Cardiac muscle cell (in vitro differentiated cells and primary cell): ENCODE measurements at places on chromosomes 7 and 10. TPM values are rescaled to one million over a fixed set of nuclear protein-coding genes. Genes with fewer than 3 reads are reported as not detected.

DNA sequence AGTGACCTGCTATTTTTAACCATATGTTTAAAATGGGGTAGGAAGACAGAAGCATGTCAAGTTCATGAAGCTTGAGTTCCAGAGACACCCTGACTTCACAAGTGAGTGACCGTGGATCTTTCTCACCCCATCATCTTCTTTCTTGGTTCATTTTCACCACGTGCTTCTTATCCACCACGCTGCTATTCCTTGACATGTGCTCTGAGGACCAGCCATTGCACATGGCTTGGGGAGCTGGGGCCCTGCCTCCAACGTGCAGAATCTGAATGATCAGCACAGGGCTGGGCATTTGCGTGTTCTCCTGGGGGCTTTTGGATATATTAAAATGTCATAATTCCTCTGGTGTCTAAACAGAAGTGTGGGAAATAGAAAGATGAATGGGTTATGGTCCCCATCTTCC lies 25.0 kb upstream of the GTPBP4 start:
- DNase-seq, result no peak

The SYT15B gene
- 0.04 TPM in 1 of 2 replicates, not detected in the other for total RNA-seq

GRCh38 chr7:47991741-47992311 lies 12.4 kb upstream of the HUS1 start:
- DNase-seq, result peak; percentile 86

The KIAA1549 gene
- 8.8 and 13.6 TPM in 2 replicates for total RNA-seq

DNA sequence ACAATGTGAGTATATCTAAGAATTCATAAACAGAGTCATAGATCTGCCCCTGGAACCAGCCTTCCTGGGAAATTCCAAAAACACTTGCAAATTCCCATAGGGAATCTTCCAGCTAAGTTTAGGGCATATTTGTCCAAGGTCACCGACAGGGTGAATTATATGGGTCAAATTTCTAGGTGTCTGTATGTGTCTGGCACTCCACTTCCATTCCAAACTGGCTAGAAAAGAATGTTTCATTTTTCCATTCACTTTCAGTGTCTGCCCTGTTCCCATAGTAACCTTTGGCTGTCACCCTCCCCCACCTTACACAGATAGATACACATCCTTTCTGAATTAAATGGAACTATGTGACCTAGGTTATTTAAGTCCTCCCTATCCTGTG lies 230.9 kb downstream of the CREB5 start:
- no peak for DNase-seq

DNA sequence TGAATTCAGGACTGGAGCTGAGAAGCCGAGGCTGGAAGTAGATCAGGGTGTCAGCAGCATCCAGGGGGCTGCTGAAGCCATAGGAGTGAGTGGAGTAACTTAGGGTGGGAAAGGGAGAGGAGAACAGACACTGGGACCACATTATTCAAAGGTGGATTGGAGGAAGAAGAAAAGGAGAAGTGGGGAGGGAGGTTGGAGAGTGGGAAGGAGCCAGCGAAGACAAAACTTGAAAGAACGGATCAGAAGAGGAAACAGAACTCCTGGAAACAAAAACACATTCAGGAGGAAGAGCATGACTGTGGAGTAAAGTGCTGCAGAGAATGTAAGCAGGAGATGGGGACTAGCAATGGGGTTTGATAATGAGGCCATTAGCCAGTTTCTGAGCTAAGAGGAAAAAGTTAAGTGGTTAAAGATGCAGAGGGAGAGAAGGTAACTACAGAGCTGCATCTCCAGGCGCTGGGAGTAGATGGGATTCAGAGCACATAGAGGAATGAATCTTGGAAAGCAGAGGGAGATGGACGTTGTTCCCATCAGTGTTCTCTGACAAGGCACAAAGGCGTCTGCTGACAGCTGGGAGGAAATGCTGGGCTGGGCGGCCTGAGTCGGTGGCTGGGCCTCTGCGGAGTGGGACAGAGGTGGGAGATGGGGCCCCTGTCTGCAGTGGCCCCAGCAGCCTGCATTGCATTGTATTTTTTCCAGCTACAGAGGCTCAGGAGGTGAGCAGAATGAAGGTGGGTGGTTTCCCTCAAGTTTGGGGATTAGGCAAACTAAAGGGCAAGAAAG lies 63.1 kb upstream of the LEP start:
- no peak for DNase-seq

DNA sequence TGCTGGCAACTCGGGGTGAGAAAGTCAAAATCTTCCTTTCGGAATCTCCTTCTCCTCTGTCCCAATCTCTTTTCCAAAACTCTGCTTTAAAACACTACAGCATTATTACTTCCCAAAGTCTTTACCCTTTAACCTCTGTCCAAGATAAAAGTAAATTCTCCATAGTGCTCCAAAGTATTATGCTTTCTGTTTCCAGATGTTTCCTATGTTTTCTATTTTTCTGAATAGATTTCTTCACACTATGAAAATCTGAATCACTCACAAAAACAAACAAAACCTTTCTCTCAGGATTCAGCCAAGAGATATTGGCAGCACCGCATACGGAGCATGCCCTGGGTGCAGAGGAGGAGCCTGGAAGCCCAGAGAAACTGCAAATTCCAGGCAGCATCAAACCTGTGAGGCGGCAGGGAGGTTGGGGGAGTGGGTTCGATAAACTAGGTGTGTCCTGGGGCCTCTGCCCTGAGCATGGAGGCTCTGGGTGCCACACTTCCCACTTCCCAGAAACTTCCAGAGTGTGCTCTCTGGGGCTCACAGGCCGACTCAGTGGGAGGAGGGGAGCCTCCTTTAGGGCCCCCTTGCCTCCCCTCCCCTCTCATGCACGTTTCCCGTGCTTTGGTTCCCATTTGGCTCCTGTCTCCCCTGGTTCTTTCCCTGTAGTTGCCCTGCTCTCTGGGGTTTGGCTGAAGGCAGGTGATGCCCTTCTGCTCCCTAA lies 35.6 kb downstream of the VIPR2 start:
- no peak for DNase-seq

The TYW1B gene
- total RNA-seq, result 2.4 and 2.9 TPM in 2 replicates

- peak; percentile 18 for DNase-seq
Measured at GRCh38 chr7:158684329-158684728, 20.3 kb downstream of the NCAPG2 start.

DNA sequence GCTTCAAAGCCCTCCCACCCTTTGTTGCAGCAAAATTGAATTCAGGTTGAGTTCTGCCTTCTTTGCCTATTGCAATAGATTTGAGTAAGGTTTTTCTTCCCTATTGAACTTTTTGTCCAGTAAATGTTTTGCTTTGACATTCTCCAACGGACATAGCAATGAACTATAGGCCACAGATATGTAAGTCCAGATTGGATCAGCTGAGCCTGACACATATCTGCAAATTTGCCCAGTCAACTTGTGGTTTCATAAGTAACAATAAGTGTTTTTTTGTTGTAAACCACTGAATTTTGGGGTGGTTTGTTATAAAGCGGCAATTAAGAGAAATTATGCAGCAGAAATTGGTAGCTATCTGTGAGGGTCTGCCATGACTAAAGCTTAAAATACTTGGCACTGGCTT lies 332.1 kb upstream of the SORCS1 start:
- DNase-seq, result no peak

- no peak for DNase-seq
Measured at GRCh38 chr7:58087536-58088190, 637.7 kb downstream of the ZNF716 start.

GRCh38 chr7:121235201-121235600 lies 93.6 kb upstream of the WNT16 start:
- DNase-seq, result peak; percentile 10

GRCh38 chr10:86393862-86394455 lies 27.4 kb upstream of the GRID1 start:
- no peak for DNase-seq

DNA sequence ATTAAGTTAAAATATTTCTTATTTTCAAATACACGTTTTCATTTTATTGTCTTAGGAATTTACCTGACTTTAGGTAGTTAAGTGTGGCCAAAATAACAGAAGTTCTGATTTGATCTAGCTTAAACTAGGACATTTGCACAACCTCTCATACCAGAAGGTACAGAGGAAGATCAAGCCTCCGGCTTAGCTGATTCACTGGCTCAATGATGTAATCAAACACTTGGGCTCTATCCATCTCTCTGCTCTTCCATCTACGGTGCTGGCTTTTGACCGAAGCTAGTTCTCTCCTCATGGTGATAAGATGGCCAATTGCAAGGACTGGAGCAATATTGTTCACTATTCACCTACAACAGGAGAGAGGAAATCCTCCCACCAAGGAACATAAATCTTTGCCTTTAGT lies 12.2 kb upstream of the HYCC1 start:
- peak; percentile 51 for DNase-seq

DNA sequence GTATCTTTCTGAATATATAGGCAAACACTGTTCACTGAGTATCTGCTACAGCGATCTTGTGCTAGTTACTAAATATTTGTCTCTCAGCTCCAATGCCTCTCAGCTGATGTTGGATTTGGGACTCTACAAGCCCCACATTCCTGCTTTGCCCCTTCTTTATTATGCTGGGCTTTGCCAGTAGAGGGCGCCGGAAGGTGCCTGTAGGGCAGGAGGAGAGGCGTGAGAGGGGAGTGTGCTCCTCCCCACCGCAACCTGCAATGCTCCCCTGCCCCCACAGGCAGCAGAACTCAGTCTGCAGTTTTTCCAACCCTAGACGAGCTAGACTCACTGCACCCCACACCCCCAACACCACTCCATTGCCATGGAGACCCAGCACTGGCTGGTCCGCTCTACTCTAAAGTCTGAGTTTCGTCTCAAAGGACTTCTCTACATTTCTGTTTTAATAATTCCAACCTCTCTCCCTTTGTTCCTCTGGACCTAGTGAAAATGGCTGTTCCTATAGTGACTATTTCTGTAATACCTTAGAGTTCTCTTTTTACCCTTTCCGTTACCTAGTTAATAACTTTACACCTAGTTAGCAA lies 337.6 kb downstream of the CCSER2 start:
- DNase-seq, result peak; percentile 21

DNA sequence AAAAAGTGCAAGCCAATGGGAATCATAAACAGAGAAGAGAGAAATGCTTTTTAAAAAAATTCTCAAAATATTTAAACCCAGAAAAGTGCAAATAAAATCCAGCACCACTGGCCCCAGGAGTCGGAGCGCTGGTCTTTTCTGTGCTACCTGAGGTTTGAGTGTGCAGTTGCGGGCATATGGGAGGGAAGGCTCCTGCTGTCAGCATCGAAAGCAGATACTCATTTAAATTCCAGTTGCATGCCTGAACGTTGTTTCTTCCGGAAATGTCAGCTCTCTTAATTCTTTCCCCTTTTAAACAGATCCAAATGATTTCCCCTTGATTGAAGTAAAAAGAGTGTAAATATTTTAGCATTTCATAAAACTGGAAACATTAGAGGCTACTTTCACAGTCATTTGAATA lies 240.5 kb upstream of the GPR26 start:
- no peak for DNase-seq

DNA sequence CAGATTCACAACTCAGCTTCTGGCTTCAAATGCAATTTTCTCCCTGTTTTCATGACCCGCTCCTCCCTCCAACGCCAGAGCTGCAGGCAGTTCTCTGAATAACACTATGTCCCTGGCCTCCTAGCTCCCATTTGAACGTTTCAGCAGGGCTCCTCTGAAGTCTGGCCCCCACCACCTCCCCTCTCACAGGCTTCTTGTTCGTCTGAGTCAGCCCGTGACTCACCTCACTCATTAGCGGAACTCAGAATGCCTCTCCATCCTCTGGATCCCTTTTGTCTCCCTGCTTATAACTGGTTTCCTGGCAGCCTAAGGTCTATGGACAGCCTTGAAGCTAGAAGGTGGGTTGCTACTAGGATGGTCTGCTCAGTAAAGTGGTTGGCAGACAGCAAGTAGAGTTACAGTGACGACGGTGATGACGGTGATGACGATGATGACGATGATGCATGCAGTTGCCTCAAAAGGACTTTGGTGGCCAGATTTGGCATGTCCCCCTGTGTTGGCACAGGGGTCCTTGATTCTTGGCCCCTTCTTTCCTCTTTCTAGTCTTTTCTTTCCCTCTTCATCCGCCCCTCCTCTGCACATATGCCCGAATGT lies 83.3 kb upstream of the MKLN1 start:
- DNase-seq, result no peak

The PPIF gene
- 86.6 and 101 TPM in 2 replicates for total RNA-seq
